ENCODE measurements at places on chromosomes 16 and 17.

DNA sequence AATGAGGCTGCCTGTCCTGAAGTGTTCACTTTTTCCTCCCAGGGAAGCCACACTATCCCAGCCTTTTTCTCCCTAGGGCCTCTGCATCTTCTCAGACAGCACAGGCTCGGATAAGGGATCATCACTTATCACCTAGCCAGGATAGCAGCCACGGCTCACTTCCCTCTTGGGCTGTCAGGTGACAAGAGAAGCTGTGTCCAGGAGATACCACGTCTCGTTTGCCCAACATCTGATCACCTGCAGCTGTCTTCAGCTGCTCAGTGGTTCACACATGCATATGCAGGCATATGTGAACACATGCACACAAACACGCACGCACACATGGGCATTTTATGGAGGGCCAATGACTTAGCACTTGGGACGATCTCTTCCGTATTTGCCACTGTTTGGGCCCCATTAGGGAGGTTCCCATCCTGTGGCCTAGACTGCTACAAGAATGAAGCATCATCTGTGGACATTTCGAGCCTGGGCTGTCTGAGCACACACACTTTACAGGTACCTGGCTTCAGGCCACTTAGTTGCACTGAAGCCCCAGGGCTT lies 32.4 kb upstream of the ADORA2B start:
- H3K27ac ChIP-seq, result no peak overlapping the region
- H3K27me3 ChIP-seq, result no peaks in the 10 kb centered on the region
- no peaks in the 10 kb centered on the region for H3K36me3 ChIP-seq
- DNase-seq, result no peak
- H3K4me1 ChIP-seq, result no peaks in the 10 kb centered on the region
- H3K4me3 ChIP-seq, result no peak overlapping the region

DNA sequence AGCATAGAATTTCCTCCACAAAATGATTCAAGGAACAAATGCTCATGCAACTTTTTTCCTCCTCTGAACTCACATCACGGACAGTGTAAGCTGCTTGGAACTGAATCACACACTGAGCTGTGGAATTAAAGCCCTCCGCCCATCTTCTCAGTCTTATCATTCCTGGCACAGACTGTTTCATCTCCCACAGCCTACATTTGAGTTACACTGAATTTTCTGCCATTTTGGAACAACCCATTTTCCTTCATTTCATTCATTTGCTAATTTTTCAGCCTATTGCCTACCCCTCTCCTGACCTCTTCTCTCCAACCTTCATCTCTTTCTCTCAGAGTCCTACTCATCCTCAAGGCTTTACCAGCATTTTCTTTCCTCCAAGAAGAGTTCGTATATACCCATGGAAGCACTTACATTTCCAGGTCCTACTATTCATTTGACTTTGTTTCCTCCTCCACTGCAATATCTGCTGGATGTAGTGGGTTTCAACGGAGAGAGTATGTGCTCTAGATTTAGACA lies 39.1 kb upstream of the TOM1L1 start:
- H3K27me3 ChIP-seq, result no peaks in the 10 kb centered on the region
- no peak for DNase-seq
- no peak overlapping the region for H3K4me3 ChIP-seq
- no peaks in the 10 kb centered on the region for H3K4me1 ChIP-seq
- no peak overlapping the region for H3K27ac ChIP-seq

DNA sequence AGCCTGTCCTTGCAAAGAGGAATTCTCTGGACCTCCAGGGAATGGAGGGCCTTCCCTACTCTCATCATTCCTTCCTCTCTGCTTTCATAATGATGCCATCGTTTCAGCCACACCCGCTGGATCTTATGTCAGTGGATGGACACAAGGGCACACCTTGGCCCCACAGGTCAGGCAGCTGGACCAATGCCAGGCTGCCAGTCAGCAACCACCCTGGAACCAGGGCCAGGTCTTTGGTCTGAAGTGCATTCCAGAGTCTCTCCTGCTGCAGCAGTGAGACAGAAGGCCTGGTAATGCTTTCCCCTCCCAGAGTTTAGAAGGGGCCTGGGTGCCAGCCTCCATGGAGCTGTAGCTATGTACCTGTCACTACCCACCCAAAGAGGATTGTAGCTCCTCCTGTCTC lies 7.4 kb downstream of the C1QL1 start:
- peaks cover 6% of the 10 kb centered on the region for H3K27me3 ChIP-seq
- H3K36me3 ChIP-seq, result no peaks in the 10 kb centered on the region
- no peak for DNase-seq
- no peak overlapping the region for H3K4me3 ChIP-seq
- no peaks in the 10 kb centered on the region for H3K4me1 ChIP-seq

GRCh38 chr16:67926181-67926750 lies 5.4 kb downstream of the CTRL start:
- H3K4me3 ChIP-seq, result no peak overlapping the region
- H3K36me3 ChIP-seq, result no peaks in the 10 kb centered on the region
- peak overlapping the region; percentile 65 for H3K27ac ChIP-seq

DNA sequence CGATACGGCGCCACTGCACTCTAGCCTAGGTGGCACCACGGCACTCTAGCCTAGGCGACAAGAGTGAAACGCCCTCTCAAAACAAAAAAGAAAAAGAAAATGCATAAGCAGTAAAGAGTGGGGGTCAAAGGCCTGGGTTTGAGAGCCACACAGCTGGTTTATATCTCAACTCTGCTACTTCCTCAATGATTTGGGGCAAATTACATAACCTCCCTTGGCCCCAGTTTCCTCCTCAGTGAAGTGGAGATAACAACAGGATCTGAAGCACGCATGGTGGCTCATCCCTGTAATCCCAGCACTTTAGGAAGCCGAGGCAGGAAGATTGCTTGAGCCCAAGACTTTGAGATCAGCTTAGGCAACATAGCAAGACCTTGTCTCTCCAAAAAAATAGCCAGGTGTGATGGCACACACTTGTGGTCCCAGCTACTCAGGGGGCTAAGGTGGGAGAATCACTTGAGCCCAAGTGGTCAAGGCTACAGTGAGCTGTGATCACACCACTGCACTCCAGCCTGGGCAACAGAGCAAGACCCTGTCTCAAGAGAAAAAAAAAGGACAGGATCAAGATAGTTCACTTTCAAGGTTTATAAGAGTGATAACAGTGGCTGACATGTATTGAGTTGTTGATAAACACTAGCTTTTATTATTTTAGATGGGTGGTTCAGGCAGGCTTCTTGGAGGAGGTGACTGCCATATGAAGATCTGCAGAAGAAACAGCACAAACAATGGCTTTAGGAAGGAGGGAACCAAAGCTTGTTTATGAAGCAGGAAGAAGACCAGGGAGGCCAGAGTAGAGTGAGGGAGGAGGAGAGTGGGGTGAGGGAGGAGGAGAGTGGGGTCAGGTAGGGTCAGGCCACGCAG lies 8.5 kb upstream of the COG1 start:
- H3K36me3 ChIP-seq, result no peaks in the 10 kb centered on the region
- H3K4me3 ChIP-seq, result no peak overlapping the region
- H3K27me3 ChIP-seq, result no peaks in the 10 kb centered on the region
- DNase-seq, result no peak
- no peaks in the 10 kb centered on the region for H3K4me1 ChIP-seq

DNA sequence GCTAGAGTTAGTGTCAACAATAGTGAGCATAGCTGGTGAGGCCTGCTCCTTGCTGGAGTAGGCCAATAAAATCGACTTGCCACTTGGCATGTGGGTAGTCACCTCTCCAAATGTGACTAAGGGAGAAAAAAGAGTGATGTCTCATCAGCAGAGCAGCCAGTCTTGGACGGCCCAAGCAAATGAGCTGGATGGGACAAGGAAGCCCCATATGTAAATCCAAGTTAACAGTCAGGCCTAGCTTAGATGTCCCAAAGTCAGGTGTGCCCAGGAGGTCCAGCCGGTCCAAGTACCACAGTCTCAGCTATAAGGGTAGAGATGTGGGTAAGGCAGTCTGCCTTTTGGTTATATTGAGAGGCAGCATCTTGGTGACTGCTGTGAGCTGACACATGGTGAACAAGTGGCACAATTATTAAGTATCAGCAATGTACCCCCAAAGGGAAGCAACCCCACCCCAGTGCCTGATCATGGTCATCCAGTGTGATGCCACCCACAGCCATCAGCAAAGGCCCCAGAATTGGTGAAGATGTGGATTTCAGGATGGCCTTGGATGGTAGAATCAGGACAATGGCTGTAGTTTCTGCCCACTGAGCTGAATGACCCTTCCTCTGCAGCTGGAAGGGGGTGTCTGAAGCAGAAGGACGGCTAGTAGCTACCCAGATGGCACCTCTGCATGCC lies 83.4 kb downstream of the TNFRSF13B start:
- H3K4me3 ChIP-seq, result no peak overlapping the region
- H3K27me3 ChIP-seq, result no peaks in the 10 kb centered on the region
- H3K36me3 ChIP-seq, result no peaks in the 10 kb centered on the region
- no peaks in the 10 kb centered on the region for H3K4me1 ChIP-seq

GRCh38 chr16:1351215-1351581 lies 480 bp downstream of the TSR3 start:
- H3K27me3 ChIP-seq, result no peaks in the 10 kb centered on the region
- H3K36me3 ChIP-seq, result peaks cover 10% of the 10 kb centered on the region
- H3K27ac ChIP-seq, result peak overlapping the region; percentile 64
- DNase-seq, result no peak
- H3K4me1 ChIP-seq, result peaks cover 11% of the 10 kb centered on the region
- H3K4me3 ChIP-seq, result peak overlapping the region; percentile 96

- no peaks in the 10 kb centered on the region for H3K27me3 ChIP-seq
- no peak overlapping the region for H3K27ac ChIP-seq
- no peak overlapping the region for H3K4me3 ChIP-seq
- H3K36me3 ChIP-seq, result no peaks in the 10 kb centered on the region
These were observed 32.0 kb upstream of the DNAH17 start for GRCh38 chr17:78609191-78609641.

DNA sequence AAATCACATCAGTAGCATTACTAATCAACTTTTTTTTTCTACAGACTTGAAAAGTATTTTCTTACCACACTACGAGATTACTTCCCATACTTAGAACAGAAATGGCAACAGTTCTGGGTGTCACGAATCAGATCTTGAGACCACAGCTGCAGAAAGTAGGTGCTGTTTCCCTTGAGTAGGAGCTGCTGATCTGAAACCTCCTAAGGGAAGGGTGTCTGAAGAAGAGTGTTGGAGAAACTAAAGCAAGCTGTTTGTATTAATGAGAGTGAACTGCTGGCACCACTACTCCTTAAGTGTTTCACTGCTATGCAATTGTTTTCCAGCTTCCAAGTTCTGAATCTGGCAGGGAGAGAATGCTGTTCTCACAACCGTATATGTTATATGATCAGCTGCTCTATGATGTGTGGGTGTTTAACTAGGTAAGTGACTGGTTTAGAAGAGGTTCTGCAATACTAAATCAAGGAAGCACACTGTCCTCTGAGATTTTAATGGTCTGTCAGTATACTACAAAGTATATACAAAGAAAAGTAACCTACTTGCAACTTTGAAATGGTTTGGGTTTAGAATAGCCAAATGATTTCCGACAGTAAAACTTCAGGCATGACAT lies 3.3 kb downstream of the ZNF652 start:
- no peak for DNase-seq
- H3K27me3 ChIP-seq, result no peaks in the 10 kb centered on the region
- H3K4me3 ChIP-seq, result peak overlapping the region; percentile 92
- H3K27ac ChIP-seq, result peak overlapping the region; percentile 34
- no peaks in the 10 kb centered on the region for H3K36me3 ChIP-seq

GRCh38 chr16:14003074-14003570 lies 68.0 kb upstream of the MRTFB start:
- H3K4me3 ChIP-seq, result peak overlapping the region; percentile 29
- H3K4me1 ChIP-seq, result no peaks in the 10 kb centered on the region
- no peaks in the 10 kb centered on the region for H3K36me3 ChIP-seq
- peak; percentile 47 for DNase-seq
- peak overlapping the region; percentile 32 for H3K27ac ChIP-seq

- H3K27ac ChIP-seq, result peak overlapping the region; percentile 96
- peaks cover 44% of the 10 kb centered on the region for H3K4me1 ChIP-seq
- H3K36me3 ChIP-seq, result no peaks in the 10 kb centered on the region
- no peaks in the 10 kb centered on the region for H3K27me3 ChIP-seq
- DNase-seq, result no peak
These were observed 19.9 kb downstream of the GJD3 start for GRCh38 chr17:40344421-40345160.

GRCh38 chr16:69890892-69891282 lies 60.2 kb upstream of the CLEC18A start:
- peaks cover 3% of the 10 kb centered on the region for H3K4me1 ChIP-seq
- H3K27me3 ChIP-seq, result no peaks in the 10 kb centered on the region
- no peaks in the 10 kb centered on the region for H3K36me3 ChIP-seq
- H3K4me3 ChIP-seq, result no peak overlapping the region

- H3K4me3 ChIP-seq, result no peak overlapping the region
- H3K4me1 ChIP-seq, result peaks cover 15% of the 10 kb centered on the region
- no peak for DNase-seq
- H3K27ac ChIP-seq, result no peak overlapping the region
These were observed 112.8 kb downstream of the ZNF778 start for GRCh38 chr16:89330177-89330856.

GRCh38 chr16:89300311-89300975 lies 82.9 kb downstream of the ZNF778 start:
- H3K27me3 ChIP-seq, result no peaks in the 10 kb centered on the region
- no peak overlapping the region for H3K4me3 ChIP-seq
- DNase-seq, result peak; percentile 30
- peaks cover 7% of the 10 kb centered on the region for H3K4me1 ChIP-seq
- H3K36me3 ChIP-seq, result no peaks in the 10 kb centered on the region

DNA sequence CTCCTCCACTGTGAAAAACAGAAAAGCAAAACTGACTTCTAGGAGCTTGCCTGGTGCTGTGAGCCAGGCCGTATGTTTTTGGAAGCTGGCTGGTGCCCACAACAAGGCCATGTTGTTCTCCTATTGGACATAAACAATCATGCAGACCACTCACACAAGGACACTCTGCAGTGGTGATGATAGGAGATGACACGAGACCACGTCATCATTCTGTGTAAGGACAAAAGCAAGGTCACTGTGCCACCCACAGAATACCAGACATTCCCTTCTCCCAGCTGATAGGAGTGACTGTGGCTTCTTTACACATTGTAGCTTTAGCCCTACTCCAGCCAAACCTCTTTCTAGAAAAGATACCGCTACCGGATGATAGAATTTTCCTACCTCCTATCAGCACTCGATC lies 47.7 kb upstream of the LCMT1 start:
- H3K27me3 ChIP-seq, result no peaks in the 10 kb centered on the region
- DNase-seq, result no peak
- no peaks in the 10 kb centered on the region for H3K36me3 ChIP-seq
- H3K4me3 ChIP-seq, result no peak overlapping the region

GRCh38 chr17:41071606-41072360 lies 6.1 kb upstream of the KRTAP2-4 start:
- H3K27me3 ChIP-seq, result no peaks in the 10 kb centered on the region
- no peaks in the 10 kb centered on the region for H3K36me3 ChIP-seq
- no peak for DNase-seq

- H3K4me1 ChIP-seq, result no peaks in the 10 kb centered on the region
- H3K4me3 ChIP-seq, result no peak overlapping the region
- DNase-seq, result no peak
- H3K36me3 ChIP-seq, result no peaks in the 10 kb centered on the region
- H3K27me3 ChIP-seq, result peaks cover 2% of the 10 kb centered on the region
These were observed 202.9 kb upstream of the N4BP1 start for GRCh38 chr16:48812856-48813255.

GRCh38 chr17:66152756-66153155 lies 39.2 kb downstream of the CEP112 start:
- H3K4me3 ChIP-seq, result no peak overlapping the region
- no peaks in the 10 kb centered on the region for H3K27me3 ChIP-seq
- H3K27ac ChIP-seq, result no peak overlapping the region
- no peaks in the 10 kb centered on the region for H3K4me1 ChIP-seq
- no peak for DNase-seq

Data from prostate gland (tissue), 2 donors.